ENCODE measurements at places on chromosomes 1 and 21. TPM values are rescaled to one million over a fixed set of nuclear protein-coding genes. Genes with fewer than 3 reads are reported as not detected.

The C1orf115 gene
- polyA plus RNA-seq, result 9.2 TPM

GRCh38 chr1:89361681-89362080 is 2.2 kb upstream of the GBP6 start:
- no peak for DNase-seq

DNA sequence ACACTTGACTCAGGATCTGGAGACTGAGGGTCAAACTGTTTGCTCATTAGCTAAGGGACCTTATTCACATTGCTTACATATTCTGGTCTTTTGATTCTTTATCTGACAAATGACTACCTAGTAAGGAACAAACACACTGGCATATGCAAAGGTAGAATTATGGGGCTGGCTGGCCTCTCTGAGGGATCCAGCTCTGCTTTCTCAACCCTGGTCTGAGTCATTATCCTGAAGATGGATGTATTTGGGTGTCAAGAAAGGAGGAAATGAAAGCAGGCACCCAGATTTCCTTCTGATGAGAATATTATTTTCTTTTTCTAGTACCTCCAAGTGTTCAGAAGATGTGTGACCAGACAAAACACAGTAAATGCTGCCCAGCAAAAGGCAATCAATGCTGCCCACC is 6.0 kb downstream of the SMCP start:
- no peak for DNase-seq

DNA sequence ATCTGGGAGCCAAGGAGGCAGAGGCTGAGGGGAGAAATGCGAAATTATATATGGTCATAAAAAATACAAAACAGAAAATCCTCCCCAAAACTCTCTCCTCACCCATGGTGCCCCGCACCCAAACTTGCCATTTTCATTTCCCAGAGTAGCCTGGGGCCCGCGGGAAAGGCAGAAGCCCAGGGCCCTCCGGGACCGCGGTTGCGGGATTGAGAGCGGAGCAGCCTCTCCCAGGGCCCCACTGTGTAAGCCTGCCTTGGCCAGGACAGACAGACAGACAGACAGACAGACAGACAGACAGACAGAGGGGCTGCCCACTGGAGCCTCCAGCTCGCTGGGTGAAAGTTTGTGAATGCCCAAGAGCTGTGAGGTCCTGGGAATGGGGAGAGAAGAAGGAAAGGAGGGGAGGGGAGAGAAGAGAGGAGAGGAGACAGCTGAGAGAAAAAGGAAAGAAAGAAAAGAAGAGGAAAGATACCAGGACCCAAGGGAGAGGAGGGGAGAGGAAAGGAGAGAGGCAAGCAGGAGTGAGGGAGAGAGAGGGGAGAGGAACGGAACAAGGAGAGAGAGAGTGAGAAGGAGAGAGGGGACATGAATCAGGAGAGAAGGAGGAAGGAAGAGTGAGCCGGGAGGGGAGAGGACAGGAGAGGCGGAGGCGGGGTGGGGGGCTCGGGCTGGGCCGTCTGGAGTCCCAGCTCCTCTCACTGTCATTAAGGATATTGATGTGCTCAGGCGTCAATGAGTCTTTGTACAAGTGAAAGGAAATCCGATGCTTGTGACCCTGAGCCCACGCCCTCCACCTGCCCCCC is 69.3 kb upstream of the CASZ1 start:
- DNase-seq, result no peak

GRCh38 chr21:26374817-26375216 is 198.3 kb downstream of the CYYR1 start:
- no peak for DNase-seq

DNA sequence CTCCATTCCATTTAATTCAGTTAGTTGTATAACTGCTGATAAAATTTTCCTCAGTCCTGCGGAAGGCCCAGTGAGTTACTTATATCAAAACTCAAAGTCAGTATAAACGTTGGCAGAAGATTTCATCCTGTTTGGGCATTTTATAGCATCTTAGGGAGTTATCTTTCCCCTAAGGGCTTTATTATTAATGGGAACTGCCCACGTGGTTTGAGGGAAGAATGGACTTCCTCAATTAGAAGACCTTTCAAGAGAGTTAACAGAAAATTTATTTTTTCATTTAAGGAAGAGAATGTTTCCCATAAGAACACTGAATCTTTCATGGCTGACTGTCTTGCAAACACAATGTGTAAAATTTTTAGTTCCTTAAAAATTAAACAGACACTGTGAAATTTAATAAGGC is 400.1 kb downstream of the NEGR1 start:
- no peak for DNase-seq

DNA sequence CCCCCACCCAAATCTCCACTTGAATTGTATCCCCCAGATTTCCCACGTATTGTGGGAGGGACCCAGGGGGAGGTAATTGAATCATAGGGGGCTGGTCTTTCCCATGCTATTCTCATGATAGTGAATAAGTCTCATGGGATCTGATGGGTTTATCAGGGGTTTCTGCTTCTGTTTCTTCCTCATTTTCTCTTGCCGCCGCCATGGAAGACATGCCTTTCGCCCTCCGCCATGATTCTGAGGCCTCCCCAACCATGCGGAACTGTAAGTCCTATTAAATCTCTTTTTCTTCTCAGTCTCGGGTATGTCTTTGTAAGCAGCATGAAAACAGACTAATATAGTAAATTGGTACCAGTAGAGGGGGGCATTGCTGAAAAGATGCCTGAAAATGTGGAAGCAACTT is 33.4 kb upstream of the ZNF496 start:
- no peak for DNase-seq

- no peak for DNase-seq
These were observed 5.1 kb upstream of the PTPRC start for GRCh38 chr1:198633675-198634121.

The ILDR2 gene
- 1.4 TPM for polyA plus RNA-seq

The NPPB gene
- not detected for polyA plus RNA-seq

The IER5 gene
- 8.6 TPM for polyA plus RNA-seq

DNA sequence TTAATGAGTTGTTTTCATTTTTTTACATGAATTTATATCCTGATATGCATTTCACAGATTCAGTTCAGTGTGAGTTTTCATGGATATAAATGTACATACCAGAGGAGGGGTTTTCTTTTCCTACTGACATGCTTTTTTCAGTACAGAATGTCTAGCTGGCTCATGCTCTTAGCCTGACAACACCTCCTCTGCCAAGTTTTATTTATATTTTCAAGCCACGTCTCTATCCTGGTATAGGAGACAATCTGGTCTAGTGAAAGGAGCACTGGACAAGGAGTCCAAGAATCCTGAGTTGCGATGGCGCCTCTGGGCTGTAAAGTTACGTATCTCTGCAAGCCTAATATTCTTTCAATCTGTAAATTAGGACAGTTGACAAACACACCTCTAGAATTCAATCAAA is 4.9 kb downstream of the DAB1 start:
- no peak for DNase-seq

GRCh38 chr1:235908742-235909520 is 42.2 kb upstream of the LYST start:
- no peak for DNase-seq

DNA sequence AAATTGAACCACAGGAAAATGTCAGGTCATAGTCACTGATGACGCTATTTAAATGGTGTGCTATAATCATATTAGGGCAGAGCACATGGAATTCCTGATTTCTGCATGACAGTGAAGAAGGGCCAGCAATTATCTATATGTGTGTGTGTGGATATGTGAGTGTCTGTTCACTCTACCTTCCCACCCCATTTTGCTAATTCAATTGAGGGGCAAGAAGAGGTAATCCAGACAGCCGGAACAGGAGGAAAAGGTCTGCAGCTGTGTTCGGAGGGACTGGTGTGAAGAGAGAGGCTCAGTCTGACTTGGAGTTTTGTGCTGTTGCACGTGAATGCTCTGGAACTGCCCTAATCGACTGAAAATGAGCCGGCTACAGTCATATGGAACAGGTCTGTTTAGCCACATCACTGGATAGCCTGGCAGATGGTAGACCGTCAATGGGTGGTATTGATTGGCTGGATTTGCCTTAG is 5.1 kb upstream of the ELAVL4 start:
- DNase-seq, result no peak

- no peak for DNase-seq
These were observed 85.3 kb downstream of the MAP3K21 start for GRCh38 chr1:233412812-233413211.

GRCh38 chr1:118223426-118223825 is 38.4 kb upstream of the SPAG17 start:
- DNase-seq, result no peak

DNA sequence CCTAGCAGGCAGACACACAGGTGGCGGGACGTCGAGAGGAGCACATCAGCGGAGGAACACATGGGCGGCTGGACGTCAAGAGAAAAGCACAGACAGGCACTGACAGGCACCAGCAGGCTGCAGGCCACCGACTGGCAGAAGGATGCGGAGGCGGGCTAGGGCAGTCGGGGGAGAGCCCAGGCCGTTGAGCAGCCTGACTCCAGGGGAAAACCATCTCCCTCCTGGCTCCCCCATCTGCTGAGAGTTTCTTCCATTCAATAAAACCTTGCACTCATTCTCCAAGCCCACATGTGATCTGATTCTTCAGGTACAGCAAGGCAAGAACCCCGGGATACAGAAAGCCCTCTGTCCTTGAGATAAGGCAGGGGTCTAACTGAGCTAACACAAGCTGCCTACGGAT is 25.5 kb downstream of the B3GALT5 start:
- no peak for DNase-seq

GRCh38 chr1:90220941-90221693 is 226.2 kb downstream of the ZNF326 start:
- no peak for DNase-seq

DNA sequence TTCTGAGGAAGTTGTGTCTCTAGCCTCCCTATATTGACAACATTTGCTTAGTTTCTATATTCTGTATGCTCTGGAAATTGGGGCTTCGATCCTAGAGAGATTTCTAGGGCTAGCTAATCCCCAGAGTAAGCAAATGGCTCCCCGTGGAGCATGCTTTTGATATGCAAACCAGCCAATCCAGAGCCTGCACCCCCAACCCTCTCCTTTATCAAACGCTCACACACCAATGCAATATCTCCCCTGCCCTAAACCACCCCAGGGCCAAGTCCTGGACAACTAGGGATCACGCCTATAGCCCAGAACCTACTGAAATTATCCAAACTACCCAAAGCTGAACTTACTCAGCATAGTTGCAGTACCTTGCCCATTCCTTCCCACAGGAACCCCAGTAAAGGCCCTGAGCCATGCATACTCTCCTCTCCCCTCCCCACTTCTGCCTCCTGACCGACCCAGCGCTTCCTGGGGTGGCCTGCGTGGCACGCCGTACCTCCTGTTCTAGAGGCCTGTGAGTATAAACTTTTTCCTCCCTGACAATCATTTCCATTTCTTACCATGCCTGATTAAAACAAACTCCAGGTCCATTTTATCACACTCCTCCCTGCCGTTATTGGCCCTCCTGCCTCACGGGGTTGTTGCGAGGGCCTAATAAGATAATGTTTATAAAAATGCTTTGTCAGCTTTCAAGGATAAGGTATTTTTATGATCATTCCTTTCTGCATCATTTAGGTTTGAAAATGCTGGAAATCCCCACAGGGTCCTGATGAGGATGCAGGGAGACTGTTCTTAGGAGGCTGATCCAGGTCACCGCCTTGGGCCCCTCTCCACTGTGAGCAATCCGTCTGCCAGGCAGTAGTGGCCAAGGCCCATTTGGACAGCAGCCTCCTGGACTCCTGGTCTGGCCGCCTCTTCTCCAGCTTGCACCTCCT is 102.7 kb downstream of the TENT5C start:
- DNase-seq, result no peak

DNA sequence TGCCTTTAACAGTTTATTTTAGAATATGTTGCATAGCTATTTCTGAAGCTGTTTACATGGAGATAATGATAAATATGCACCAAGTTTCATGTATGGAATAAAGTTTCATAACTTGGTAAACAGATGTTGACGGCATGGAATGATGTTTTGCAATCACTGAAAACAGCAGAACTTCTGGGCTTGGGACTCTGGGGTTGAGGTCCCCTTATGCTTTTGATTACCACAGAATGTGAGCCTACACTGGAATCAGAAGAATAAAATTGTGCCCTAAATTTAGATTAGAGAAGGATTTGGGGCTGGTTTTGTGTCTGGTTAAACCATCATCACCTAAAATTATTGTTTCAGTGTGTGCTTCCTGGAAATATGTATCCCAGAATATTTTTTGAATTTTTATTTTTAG is 11.1 kb downstream of the KRTAP24-1 start:
- DNase-seq, result peak; percentile 32

The KIF14 gene
- polyA plus RNA-seq, result 4.4 TPM

DNA sequence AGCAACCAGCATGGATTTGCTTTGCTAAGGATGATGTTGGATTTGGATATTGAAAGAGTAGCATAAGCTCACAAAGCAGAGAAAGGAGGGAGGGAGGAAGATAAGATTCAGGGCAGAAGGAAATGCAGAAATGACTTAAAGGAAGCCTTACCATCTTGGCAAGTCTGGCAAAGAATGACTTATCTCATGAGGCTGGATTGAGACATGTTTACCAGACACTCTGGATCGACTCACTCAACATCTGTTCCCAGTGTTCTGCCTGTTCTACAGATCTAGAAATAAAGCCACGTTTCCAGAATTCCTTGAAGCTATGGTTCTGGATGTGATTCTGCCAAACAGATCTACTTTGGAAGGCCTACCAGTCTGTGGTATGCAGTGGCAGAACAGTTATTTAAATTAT is 38.8 kb upstream of the CTBS start:
- DNase-seq, result no peak

DNA sequence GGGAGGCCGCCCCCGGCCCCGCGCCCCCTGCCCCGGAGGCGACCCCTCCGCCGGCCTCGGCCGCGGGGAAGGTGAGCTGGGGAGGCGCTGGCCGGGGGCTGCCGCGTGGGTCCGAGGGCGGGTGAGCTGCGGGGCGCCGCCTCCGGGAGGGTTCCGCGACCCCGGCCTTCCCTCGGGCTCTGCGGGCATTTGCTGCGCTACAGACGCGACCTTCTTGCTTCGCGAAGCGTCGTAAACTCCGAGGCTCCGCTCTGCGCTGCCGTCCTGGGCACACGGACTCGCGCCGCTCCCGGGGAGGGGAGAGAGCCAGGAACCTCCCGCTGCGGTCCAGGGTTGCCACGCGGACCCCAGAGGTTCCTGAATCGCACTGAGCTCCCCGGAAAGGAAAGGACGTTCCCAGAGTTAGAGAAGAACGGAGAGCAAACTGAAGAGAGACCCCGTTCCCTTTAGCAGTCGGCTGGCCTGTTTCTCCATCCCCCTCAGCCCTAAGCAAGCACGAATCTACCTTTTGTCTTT is 345 bp downstream of the SLX9 start:
- DNase-seq, result no peak

DNA sequence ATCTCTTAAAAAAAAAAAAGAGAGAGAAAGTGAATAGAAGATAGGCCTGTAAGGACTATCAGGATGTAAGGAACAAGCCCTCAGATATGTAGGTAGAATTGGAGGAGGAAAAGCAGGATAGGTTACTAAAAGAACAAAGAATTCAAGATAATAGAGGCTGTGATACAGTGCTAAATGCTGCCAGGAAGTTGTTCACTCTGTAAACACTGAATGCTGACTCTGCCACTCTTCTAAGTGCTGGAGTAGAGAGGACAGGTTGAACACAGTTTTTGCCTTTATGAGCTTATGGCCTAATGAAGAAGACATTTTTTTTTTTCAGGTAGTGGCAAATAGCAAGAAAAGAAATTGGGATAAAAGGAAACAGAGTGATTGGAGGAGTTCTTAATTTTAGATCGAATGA is 90.6 kb upstream of the ZNF678 start:
- DNase-seq, result no peak

GRCh38 chr21:44924606-44925377 is 4.1 kb upstream of the ITGB2 start:
- no peak for DNase-seq

All from muscle of arm (tissue), 14 donors.